ENCODE measurements at places on chromosomes 1 and 21.

DNA sequence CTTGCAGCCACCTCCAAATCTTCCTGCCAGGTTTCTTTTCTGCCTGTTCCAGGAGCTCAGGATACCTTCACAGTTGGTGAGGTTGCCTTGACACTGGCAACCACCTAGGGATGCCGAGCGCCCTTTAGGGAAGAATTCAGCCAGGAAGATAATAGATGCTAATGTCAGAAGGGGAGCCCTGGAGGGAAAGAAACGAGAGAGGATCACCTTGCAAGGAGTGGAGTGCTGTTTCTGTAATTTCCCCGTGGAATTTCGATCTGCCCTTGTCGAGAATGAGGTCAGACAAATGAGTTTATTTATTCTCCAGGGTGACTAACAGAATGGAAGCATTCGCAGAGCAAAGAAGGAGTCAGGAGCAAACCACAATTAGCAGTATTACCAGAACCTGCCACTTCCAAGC, 315.8 kb upstream of the KAZN start:
- DNase-seq, result no peak

GRCh38 chr1:173017792-173018191, 32.9 kb downstream of the TNFSF18 start:
- DNase-seq, result no peak

DNA sequence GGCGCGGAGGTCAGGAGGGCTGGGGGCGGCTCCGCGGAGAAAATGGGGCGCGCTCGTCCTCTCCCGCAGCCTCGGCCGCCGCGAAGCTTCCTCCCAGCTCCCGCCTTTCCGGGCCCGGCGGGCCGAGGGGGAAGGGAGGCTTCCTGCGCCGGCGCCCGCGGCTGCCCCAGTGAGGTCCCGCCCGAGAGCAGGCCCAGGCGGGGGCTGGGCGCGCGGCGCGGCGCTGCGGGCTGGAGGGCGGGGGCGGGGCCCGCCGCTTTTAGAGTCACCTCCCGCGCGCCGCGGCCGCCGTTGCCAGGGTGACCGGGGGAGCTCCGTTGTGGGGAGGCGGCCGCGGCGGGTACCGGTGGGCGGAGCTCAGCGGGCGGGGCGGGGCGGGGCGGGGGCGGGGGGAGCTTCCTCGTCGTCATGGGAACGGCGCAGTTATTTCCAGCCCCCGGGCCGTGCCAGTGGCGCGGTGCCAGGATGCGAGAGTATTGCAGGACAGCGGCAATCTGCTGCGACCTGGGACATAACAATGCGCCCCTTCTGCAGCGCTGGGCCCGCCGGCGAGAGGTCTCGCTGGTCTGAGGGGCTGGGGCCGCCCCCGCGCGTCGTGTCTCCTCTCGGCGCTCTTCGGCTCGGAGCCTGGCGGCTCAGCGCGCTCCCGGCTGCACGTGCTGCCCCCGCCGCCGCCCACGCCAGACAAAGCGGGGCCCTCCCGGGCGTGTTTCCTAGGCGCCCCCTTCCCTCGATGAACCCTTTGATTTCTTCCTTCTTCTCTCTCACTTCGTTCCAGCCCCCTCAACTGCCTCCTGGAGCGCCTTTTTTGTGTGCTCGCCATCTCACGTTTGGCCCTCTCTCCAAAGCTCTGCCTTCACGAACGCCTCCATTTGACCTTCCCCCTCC, 16.9 kb downstream of the IER5 start:
- peak; percentile 90 for DNase-seq

DNA sequence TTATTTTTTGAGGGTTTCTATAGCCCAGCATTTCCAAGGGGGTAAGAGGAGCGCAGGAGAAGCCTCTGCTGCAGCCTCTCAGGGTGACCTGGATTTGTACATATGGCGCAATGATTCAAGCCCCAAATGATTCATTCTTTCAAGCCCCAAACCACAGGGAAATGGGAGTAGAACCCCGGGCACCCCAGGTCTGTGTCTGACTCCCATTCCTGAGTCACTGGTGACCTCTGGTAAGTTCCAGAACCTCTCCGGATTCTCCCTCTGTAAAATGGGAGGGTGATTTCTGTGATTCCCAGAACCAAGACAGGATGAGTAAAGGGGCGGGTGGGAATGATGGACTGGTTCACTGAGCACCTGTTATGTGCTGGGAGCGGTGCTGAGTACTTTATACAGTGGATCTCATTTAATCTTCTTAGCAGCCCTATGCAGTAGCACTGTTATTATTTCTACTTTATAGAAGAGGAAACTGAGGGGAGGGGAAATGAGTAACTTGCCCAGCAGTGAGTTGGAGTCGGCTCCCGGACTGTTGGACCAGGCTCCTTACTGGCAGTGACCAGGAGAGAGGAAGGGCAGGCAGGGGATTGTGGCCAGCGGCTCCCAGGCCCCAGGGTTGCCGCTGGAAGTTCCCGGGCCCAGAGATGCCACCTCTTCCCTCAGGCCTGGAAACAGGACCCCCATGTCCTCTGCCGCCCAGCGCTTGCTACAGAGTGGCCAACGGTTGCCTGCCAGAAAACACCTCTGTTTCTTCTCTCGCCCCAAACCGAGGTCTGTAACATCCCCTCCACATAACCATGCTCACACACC, 20.3 kb upstream of the SLC26A9 start:
- DNase-seq, result peak; percentile 46

DNA sequence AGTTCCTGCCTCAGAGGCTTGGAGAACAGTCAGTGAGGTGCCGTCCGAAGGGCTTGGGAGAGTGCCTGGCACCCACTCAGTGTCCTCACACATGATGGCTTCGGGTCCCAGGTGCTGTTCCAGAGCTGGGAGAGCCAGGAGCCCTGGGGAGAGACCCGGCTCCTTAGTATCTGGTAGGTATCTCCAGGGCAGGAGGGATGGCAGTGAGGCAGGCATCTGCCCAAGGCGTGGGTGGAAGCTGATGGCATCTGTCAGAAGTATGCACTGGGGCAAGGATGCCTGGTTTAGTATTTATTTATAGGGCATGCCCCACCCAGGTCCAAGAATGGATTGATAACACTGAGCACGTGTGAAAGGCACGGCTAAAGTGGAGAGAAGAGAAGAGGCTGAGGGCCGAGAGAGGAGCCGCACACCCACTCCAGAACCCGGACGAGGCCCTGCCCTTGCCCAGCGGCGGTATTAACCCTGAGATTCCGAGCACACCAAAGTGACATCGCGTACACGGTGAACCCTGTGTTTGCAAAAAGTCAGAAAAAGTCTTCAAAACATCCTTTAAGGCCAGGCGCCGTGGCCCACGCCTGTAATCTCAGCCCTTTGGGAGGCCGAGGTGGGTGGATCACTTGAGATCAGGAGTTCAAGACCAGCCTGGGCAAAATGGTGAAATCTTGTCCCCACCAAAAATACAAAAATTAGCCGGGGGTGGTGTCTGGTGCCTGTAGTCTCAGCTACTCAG, 2.4 kb downstream of the TP73 start:
- no peak for DNase-seq

DNA sequence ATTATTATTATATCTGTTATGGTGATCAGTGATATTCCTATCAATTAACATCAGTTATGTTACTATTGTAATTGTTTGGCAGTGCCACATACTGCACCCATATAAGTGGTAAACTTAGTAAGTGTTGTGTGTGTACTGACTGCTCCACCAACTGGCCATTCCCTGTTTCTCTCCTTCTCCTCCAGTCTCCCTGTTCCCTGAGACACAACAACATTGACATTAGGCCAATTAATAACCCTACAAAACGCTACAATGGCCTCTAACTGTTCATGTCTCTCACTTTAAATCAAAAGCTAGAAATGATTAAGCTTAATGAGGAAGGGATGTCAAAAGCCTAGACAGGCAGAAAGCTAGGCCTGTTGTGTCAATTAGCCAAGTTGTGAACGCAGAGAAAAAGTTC, 6.6 kb upstream of the THRAP3 start:
- DNase-seq, result peak; percentile 72

DNA sequence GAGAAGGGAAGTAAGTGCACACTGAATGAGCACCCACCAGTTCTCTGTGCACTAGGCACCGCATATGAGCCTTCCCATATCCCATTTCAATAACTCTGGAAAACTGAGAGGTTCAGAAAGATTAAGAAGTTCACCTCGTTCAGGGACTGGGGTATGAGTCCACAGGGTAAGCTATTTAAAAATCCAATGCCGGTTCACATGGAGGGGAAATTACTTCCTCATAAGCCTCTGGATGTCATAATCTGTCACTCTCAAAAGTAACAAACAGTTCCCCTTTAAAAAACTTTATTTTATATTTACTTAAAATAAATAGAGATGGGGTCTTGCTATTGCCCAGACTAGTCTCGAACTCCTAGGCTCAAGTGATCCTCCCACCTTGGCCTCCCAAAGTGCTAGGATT, 1.9 kb downstream of the OR2B11 start:
- DNase-seq, result no peak

GRCh38 chr1:26404641-26405040, 6.0 kb upstream of the LIN28A start:
- no peak for DNase-seq

- DNase-seq, result no peak
Measured at GRCh38 chr1:34645109-34645688, 109.6 kb upstream of the GJB5 start.

DNA sequence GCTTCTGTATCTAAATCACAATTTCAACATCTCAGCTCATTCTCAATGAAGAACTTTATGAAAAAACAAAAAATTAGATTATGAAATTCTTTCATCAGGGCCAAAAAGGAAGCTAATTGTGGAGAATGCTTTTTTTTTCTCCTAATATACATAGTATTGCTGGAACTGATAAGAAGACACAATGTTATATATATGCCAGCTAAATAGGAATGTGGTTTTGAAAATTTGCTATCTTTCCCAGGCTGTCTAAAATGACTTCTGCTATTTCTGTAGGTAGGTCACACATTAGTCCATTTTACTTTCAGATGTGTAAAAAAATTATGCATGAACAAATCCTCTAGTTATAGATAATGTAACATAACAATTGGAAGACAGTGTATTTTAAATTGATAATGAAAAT, 732.9 kb downstream of the RWDD3 start:
- DNase-seq, result no peak

GRCh38 chr21:34530261-34530660, 18.3 kb upstream of the KCNE1 start:
- peak; percentile 49 for DNase-seq

GRCh38 chr1:210650403-210650802, 321.7 kb downstream of the HHAT start:
- DNase-seq, result no peak

GRCh38 chr21:45138199-45139002, 64.0 kb downstream of the ADARB1 start:
- DNase-seq, result peak; percentile 80

- DNase-seq, result peak; percentile 45
Measured at GRCh38 chr1:1847061-1847850, 43.6 kb downstream of the GNB1 start.

Data from fibroblast of pulmonary artery (primary cell).